Left ventricle myocardium inferior (tissue), 1 donor: ENCODE measurements at places on chromosomes 5 and 9.

DNA sequence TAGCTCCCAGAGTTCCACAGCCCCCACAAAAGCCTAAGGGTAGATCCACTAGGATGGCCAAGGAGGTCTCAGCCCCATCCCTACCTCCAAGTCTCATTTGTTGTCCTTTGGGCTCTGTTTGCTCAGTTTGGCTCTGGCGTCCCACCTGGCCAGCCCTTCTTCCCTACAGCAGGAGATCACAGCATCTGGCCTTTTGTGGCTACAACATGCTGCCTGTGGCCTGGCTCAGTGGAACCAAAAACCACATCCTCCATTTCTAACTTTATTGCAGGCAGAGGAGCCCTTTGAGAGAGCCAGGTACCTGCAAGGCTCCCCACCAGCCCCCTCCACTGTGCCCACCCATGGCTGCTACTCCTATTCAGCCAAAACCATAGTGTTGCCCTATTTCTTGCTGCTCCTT lies 11.4 kb downstream of the JADE2 start:
- no peak for DNase-seq

DNA sequence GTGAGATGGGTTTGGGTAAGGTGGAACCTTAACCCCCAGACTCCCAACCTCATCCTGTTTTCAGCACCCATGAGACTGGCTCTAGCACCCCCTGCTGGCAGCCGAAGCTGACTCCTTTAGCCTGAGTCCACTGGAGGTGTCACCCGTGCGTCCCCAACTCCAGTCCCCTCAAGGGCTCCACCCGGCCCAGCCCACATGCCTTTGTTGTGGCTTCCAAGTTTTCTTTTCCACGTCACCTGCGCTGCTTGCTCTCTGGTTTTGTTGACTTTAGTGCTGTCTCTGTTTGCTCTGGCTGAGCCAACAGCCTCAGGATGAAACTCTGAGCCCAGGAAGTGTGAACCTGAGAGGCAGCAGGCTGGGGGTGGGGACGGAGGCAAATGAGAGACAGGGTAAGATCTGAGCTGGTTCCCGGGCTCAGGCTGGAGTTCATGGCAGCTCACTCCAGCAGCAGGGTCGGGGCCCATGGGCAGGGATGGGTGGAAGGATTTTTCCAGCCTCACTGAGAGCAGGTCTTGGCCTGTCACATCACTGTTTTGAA lies 13.2 kb upstream of the AQP7 start:
- DNase-seq: peak; percentile 71

GRCh38 chr5:154442801-154443200 lies 3.0 kb upstream of the SAP30L start:
- DNase-seq: no peak

- no peak for DNase-seq
Observed at GRCh38 chr9:107102011-107102410, 181.1 kb upstream of the RAD23B start.

- DNase-seq: no peak
Observed at GRCh38 chr5:3393920-3394597, 201.6 kb upstream of the IRX1 start.

DNA sequence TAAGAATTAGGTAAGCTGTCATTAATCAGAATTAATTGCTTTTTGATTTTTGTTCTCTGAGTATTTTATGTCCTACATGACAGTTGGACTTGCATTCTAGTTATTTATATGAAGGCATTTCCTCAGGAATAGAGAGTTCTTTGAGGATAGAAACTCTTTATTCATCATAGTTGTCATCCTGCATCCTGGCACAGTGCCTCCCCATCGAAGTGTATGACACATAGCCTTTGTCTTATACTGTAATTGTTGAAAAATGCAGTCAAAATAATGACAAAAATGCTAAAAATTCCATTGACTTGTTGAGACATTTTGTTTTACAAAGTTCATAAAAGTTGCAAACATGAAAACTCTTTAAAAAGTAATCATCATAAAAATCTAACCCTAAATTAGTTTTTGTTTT lies 36.5 kb downstream of the CFAP95 start:
- no peak for DNase-seq

GRCh38 chr9:137220317-137221094 lies 1.5 kb downstream of the RNF208 start:
- no peak for DNase-seq

DNA sequence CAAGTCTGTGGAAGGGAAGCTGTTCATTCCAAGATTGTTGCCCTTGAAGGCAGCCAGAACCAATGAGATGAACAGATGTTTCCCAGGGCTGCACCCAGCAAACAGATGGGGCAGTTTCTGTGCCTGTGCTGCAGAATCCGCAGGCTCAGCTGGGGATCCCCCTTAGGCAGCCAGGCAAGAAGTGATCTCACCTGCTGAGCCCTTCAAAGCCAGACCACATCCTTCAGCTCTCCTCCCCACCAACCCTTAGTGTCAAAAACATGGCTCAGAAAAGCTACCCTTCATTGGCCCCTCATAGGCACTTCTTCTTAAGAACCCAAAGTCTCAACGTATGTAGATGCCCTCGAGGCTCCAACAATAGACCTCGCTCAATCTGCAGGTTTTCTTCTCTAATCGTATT lies 626.7 kb downstream of the CCDC171 start:
- no peak for DNase-seq
